Adrenal gland (tissue), 19 donors: ENCODE measurements at places on chromosomes 1 and 21. TPM values are rescaled to one million over a fixed set of nuclear protein-coding genes. Genes with fewer than 3 reads are reported as not detected.

Gene SPRR3
- polyA plus RNA-seq, result 6.1 TPM

Gene JMJD4
- polyA plus RNA-seq, result 25.7 TPM

Gene FAM3B
- polyA plus RNA-seq, result 0.07 TPM

Gene RPL5
- polyA plus RNA-seq, result 2,079 TPM

Gene MASP2
- polyA plus RNA-seq, result not detected

Gene CD52
- polyA plus RNA-seq, result 14.1 TPM

Gene ZNF697
- 5.7 TPM for polyA plus RNA-seq

Gene SDC3
- 101 TPM for polyA plus RNA-seq

Gene ALDH4A1
- 12.5 TPM for polyA plus RNA-seq

Gene RGS4
- 4.1 TPM for polyA plus RNA-seq

Gene IL20
- 0.13 TPM for polyA plus RNA-seq

Gene EPHA8
- 1.7 TPM for polyA plus RNA-seq

Gene SMPDL3B
- polyA plus RNA-seq, result not detected

Gene ENAH
- 51.8 TPM for polyA plus RNA-seq

Gene AMPD1
- polyA plus RNA-seq, result not detected

Gene BATF3
- polyA plus RNA-seq, result 1.0 TPM

Gene ALX3
- 0.07 TPM for polyA plus RNA-seq

Gene CAMK2N1
- 33.9 TPM for polyA plus RNA-seq

Gene HLX
- polyA plus RNA-seq, result 8.1 TPM

Gene MT1HL1
- not detected for polyA plus RNA-seq

Gene AMY2A
- not detected for polyA plus RNA-seq

Gene FHAD1
- 1.6 TPM for polyA plus RNA-seq

Gene S100A8
- 164 TPM for polyA plus RNA-seq

Gene IL12RB2
- 0.34 TPM for polyA plus RNA-seq

Gene LDLRAD1
- 0.32 TPM for polyA plus RNA-seq

Gene MARK1
- 2.9 TPM for polyA plus RNA-seq

Gene KCNT2
- polyA plus RNA-seq, result 1.1 TPM

Gene LY9
- polyA plus RNA-seq, result 1.3 TPM

Gene NCF2
- 5.6 TPM for polyA plus RNA-seq

Gene DCDC2B
- polyA plus RNA-seq, result not detected

Gene MEGF6
- polyA plus RNA-seq, result 0.15 TPM

Gene CLCA4
- 0.24 TPM for polyA plus RNA-seq

Gene DRAM2
- polyA plus RNA-seq, result 48.1 TPM

Gene KDF1
- polyA plus RNA-seq, result 0.54 TPM

Gene ASCL5
- polyA plus RNA-seq, result 0.10 TPM

Gene LCE1B
- polyA plus RNA-seq, result not detected

Gene PTPRC
- 2.5 TPM for polyA plus RNA-seq

Gene CCDC185
- polyA plus RNA-seq, result not detected

Gene NHLH1
- polyA plus RNA-seq, result 0.16 TPM

Gene AMY1A
- not detected for polyA plus RNA-seq

Gene KRTAP19-5
- not detected for polyA plus RNA-seq

Gene PRAMEF9
- not detected for polyA plus RNA-seq

Gene RASAL2
- polyA plus RNA-seq, result 18.6 TPM

Gene CTNNBIP1
- polyA plus RNA-seq, result 12.0 TPM
